ENCODE measurements at places on chromosomes 6 and 20.

GRCh38 chr6:79564636-79565035 lies 27.4 kb upstream of the LCA5 start:
- no peak for DNase-seq

DNA sequence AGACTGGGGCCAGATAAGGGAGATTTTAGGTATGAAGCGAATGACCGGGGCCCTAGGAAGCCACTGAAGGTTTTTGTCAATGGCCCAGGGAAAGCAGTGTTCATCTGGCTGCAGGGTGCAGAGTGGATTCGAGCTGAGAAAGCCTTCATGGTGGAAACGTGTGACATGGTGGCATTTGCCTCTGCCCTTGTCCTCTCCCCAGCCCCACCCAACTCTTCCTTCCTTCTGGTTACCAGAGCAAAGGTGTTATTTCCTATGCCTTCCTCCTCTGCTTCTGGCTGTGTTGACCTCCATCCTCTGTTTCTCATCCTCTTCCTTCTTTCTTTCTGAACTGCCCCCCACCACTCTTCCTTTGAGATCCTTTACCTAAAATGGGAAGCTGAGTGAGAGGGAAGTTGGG lies 195.1 kb upstream of the SUPT3H start:
- no peak for DNase-seq

DNA sequence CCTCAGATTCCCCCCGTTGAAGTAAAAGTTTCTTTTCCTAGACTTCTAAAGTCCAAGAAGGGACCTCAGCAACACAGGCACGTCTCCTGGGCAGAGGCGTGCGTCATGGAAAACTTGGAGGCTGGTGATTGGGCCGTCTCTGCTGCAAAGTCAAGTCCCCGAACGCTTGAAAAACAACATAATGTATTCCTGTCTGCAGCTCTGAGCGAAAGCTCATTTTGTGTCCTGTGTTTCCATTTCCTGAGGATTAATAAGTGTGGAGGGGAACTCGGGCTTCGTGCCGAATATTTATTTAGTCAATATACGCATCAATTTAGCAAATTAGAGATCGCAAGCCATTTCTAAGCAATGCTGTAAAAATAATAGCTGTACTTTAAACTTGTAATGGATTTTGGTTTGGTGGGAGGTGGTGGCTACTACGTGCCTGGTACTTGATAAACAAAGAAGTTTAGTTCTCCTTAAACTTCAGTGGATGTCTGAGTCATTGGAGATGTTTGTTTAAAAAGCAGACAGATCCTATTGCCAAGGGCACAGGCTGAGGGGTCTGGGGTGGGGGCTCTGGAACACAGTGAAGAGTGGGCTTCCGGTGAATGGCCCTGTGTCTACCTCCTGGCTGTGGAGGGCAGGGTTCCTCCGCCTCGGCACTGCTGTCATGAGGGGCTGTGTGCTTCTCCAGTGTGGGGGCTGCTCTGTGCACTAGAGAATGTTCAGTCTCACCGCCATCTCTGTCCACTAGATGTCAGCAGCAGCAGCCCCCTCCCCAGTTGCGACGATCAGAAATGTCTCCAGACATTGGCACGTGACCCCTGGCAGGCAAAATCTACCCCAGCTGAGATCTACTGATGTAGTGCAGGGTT lies 21.8 kb downstream of the PCK1 start:
- DNase-seq, result peak; percentile 89

DNA sequence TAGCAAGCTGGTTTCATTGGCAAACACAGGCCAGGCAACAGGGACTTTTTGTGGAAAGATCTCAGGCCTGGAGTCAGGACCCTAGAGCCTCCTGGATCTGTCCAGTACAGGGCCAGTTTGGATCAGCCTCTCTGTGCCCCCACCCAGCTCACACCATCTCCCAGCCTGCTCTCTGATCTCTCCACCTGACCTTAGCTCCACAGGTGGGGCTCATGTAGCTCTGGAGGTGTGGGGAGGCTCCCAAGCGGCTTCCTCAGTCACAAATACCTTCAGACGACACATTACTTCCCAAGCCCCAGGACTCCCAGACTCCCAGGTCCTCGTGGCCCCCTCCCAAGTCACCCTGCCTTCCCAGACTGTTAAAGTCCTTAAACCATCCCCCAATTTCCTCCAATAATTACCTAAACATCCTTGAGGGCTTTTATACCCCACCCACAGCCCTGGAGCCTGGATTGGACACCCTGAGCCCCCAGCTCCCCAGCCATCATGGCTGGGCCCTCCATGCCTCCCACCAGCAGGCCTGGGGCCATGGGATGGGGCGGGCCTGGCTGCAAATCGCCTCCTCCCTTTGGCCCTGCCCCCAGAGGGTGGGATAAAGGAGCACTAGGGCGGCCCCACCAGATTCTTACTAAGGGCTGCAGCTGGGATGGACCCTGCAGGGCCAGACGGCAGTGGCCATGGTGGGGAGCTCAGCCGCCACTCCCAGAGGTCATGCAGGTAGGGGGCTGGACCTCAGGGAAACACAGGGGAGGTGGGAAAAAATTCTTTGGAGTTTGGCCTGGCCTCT lies 15.9 kb upstream of the FANCE start:
- no peak for DNase-seq

DNA sequence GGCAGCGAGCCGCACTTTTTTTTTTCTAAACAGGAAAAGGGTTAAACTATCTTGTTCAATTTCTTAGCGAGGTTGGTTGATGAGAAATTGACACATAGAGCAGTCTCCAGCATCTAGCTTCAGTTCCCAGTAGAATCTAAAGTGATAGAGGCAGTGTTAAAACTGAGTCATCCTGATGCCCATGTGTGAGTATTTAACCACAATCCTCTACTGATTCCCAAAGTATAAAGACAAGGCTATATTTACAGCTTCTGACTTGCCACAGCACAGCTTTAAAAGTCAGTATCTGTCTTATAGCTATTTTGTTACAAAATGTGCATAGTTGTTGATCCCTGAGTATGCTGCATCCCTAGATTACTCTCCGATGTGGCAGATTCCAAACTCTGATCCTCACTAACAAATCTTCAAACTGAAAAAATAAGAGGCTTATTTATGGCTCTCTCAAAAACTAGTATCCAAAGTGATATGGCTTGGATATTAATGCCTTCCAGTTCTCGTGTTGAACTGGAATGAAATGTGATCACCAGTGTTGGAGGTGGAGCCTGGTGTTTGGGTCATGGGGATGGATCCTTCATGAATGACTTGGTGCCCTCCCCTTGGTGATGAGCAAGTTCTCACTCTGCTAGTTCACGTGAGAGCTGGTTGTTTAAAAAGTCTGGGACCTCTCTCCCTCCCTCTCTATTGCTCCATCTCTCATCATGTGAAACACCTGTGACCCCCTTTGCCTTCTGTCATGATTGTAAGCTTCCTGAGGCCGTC lies 13.1 kb upstream of the POPDC3 start:
- no peak for DNase-seq

DNA sequence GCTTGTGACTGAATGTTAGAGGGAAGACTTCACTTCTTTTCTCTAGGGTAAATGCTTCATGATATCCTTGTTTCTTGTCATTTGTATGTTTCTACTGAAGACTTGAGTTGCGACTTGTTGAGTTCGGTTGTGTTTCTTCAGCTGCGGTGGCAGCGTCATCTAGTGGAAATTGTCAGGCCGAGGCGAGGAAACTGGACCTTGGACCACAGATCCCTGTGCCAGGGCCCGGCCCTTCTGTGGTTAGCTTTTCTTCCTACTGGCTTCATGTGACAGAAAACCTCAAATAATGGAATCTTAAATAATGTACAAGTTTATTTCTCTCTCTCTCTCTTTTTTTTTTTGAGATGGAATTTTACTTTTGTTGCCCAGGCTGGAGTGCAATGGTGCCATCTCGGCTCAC lies 12.4 kb downstream of the MTHFD1L start:
- no peak for DNase-seq

DNA sequence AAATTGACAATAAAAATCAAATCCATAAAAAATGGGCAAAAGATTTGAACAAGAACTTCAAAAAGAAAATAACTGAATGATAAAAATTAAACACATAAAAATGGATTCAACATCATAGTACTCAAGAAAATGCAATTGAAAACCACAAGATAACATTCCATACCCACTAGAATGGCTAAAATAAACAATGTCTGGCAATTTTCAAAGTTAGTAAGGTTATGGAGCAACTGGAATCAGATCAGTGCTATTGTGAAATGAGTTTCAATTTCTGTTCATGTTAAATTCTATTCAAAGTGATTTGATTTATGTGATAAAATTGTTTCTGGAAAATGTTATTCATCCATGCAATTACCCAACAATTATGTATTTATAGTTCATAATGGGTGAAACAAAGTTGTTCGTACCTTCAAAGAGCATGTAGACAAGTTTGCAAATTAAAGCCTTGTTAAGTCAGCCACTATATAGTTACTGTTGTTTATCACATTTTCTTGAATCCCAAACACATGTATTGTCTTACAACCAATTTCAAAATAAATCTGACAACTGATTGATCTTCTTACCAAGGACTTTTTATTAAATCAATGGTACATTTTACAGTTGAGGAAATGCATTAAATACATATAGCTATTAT lies 151.5 kb upstream of the CENPW start:
- peak; percentile 11 for DNase-seq

GRCh38 chr20:41142919-41143318 lies 5.6 kb downstream of the PLCG1 start:
- no peak for DNase-seq

DNA sequence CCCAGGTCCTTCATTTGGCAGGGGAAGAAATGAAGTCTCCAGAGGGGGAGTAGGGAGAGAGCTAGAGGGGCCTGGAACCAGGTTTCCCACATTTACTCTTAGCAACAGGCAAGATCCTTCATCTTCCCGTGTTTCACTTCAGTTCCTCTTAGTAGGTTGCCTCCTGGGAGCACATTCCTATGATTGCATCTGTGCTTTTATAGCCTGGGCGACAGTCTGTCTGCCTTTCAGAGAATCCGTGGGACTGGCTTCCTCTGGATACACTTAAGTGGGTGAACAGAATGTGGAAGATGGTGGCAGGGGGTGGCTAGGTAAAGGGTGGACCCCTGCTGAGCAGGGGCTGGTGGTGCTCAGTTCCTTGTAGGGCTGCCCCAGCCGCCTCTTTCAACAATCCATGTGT lies 33.4 kb downstream of the STK35 start:
- no peak for DNase-seq

DNA sequence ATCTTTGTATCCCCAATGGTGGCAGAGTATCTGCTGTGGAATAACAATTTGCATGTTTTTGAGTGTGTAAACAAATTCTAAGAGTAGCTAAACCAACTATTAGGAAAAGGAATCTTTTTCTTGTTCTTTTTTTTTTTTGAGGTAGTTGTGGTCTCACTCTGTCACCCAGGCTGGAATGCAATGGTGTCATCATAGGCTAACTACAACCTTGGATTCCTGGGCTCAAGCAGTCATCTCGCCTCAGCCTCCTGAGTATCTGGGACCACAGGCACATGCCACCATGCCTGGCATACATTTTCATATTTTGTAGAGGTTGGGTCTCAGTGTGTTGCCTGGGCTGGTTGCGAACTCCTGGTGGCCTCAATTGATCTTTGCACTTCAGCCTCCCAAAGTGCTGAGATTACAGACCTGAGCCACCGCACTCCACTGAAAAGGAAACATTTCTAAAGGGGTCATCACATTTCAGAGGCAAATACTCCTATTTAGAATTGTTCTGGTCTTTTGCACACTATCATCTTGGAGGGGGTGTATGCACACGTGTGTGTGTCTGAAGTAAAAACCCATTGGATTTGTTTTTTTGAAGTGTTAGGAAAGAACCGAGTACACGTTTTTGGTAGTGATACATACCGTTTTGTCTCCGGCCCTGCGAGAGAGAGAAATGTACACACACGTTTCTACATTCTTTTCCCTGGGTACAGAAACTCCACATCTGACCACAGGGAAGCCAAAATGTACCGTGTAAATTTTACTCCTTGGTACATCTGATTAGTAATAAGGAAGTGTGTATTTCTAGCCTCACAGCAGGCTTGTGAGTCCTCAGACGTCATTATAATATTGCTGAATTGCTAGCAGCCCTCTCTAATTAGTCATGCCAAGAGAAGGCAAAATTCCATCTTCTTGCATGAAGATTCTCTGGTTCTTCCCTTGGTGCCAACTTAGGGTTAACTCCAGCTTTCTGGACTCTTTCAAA lies 183.6 kb downstream of the JARID2 start:
- no peak for DNase-seq

DNA sequence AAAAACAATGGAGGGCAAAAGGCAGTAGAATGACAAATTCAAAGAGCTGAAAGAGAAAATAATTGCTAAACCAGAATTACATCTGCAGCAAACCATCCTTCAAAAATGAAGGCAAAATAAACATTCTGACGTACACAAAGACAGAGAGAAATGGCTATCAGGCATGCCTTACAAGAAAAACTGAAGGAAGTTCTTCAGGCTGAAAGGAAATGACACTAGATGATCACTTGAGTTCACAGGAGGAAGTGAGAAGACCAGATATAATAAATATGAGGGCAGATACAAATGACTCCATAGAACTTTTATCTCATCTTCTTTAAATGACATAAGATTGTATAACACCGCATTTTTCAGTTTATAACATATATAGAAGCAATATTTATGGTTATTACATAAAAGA lies 30.0 kb downstream of the DZANK1 start:
- no peak for DNase-seq

- DNase-seq, result no peak
These were observed 15.9 kb upstream of the EDN3 start for GRCh38 chr20:59284470-59284869.

DNA sequence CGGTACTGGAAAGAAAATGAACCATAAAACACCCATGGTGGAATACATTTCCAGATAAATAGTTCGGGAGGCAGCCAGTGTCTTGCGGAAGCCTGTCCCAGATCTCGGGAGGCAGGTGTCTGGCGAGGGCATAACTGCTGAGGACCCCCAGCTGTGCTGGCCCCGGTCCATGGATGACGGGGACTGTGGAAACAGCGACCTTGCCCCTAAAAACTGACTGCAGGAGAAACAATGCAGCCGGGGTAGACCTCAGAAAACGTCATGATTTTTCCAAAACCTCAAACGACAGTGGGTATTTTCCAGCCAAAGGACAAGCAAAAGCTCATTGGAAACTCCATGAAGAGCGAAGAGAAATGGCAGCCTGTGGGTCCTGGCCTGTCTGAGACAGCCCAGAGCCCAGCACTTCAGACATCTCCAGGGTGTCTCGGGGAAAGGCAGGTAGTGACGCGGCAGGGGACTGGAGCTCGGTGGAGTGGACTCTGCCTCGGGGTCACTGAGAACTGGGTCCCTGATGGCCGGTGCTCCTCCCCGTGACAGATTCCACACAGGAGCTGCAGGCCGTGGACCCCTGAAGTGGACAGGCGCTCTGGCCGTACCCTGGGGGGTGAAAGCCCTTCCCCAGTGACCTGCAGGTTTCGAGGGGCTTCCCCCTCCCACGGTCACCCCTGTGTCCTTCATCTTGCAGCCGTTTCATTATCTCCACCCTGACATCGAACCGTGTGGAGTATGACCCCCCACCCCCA lies 188.6 kb downstream of the SYNDIG1 start:
- DNase-seq, result no peak

- no peak for DNase-seq
These were observed 207.7 kb downstream of the MMUT start for GRCh38 chr6:49255335-49255734.

DNA sequence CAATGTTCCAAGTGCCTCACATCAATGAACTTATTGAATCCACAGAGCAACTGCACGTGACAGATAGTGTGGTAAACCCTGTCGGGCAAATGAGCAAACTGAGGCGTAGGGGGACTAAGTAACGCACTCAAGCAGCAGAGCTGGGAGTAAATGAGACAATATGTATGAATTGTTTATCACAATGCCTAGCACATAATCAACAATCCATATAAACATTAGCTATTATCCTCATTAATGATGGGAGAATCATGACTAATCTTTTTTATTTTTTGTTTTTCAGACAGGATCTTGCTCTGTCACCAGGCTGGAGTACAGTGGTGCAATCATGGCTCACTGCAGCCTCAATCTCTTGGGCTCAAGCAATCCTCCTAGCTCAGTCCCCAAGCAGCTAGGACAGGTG lies 43.9 kb upstream of the B4GALT5 start:
- DNase-seq, result no peak

GRCh38 chr6:28277746-28278145 lies 3.6 kb upstream of the PGBD1 start:
- DNase-seq, result no peak

All from HTR-8/SVneo (cell line).